ENCODE measurements at places on chromosomes 7 and 10.

GRCh38 chr7:45129181-45129800 lies 17.8 kb upstream of the TBRG4 start:
- DNase-seq: no peak

DNA sequence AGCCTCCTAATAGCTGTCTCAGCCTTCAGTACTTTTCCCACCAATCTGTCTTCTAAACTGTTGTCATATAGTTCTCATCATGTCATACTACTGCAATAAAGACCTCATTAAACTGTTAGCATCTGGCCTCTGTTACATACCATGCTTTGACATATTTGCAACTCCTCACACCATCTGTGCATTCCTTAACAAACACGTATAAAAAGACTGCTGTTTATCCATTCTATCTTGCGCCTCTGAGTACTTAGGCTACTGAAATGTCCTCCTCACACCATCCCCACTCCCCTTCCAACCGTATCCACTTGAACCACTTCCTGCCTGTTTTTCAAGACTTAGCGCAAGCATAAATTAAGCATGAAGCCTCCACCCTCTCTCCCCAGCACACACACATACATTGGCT lies 41.6 kb downstream of the SLC16A9 start:
- DNase-seq: no peak

DNA sequence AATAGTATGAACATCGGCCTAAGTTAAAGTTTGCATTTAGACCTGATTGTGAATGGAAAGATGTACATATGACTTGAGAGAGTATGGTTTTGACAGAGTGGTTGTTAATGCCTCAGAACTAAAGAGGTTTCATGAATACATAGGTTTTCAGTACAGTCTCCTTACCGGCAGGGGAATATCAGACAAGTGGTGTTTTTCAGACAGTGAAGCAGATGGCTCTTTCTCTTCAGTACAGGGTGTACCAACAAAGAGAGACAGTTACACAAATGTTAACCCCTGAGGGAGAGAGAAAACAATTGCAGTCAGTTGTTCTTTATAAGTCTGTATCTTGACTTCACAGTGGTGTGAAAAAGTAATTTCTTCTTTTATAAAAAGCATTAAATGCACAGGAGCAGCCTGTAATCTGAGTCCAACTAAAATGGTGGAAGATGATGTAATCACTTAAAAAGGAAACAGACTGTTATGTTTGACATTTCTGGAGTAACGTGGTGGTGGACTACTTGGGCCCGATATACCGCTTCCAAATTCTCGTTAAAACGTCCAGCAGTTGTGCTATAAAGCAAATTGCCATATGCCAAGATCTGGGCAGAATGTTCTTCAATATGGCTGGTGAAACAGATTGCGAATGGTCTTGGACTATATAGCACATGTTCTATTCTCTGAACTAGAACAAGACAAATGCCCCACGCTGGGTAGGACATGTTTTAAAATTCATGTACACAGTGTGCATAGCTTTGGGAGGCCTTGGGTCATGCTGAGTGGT lies 69.2 kb downstream of the SDK1 start:
- no peak for DNase-seq

GRCh38 chr7:114631249-114631822 lies 216.7 kb downstream of the FOXP2 start:
- no peak for DNase-seq

DNA sequence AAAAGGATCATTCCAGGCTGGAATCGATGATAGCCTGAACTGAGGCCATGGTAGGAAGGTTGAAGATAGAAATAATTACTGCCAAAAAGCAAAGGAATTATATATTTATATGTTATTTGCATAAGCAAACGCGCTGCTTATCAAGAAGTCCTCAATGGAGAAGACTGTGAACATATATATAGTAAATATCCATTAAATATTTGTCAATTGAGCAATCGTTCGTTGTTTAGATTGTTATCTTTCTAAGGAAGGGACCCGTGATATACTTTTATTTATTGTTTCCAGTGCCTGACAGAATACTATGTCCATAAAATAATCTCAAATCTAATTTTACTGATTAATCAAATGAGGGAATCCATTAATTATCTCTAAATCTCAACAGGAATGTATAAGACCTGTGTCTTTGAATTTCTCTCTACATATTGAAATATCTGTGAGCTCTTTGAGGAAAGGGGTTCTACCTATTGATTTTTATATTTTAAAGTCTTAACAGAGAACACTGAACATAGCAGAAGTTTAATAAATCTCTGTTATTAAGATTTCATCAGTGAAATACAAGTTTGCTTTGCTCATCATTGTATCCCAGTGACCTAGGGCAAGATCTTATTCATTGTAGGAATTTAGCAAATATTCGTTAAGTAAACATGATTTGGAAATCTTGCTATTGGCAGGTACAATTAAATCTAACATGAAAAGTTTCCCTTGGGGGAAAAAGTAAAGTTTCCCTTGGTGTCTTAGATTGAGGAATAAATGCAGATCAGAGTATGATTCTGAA lies 12.0 kb upstream of the HERC4 start:
- no peak for DNase-seq

DNA sequence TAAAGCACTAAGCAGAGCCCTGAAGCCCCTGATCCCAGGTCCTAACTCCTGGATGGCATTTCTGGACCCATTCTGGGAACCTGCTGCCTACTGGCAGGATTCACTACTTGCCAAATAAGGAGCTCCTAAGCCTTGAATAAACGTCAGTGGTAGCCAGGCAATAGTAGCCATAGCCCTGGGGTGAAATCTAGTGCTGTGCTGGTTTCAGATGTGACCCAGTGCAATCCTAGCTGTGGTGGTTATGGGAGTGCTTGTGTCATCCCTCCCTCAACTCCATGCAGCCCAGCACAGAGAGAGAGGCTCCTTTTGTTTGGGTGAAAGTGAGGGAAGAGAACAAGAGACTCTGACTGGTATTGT lies 43.7 kb downstream of the PCLO start:
- no peak for DNase-seq

DNA sequence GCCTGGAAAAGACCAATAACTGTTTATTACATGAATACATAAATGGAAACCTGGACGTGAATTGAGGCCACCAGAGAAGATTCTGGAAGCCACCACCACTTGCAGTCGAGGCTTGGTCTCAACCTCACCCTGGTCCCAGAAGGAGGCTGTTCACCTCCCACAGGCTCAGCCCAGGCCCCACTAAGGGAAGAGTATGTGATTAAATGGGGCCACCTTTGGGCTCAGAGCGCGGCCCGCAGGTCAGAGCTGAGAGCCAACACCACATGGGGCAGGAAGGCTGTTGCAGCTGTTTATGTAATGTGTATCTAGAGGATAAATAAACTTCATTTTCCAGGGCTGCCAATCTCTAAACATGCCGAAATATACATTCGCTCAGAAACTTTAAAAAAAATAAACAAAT lies 17.6 kb upstream of the FGFR2 start:
- no peak for DNase-seq

GRCh38 chr7:157033483-157034473 lies 23.3 kb upstream of the MNX1 start:
- DNase-seq: no peak

DNA sequence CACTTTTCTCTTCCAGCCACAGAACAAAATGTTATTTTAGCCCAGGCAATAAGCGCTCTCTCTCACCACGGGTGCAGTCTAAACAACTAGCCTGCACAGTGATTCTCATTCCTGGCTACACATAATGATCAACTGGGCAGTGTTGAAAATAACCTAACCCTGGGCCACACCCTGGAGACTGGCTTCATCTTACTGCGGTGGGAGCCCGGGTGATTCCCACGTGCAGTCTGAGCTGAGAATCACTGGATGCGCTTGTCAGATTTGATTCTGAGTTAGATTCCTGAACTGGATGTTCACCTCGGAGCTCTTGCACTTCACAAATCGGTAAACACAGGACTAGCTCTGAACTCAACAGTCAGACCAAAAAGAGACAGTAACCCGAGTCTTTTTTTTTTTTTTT lies 14.9 kb downstream of the ZC3HAV1 start:
- DNase-seq: no peak

DNA sequence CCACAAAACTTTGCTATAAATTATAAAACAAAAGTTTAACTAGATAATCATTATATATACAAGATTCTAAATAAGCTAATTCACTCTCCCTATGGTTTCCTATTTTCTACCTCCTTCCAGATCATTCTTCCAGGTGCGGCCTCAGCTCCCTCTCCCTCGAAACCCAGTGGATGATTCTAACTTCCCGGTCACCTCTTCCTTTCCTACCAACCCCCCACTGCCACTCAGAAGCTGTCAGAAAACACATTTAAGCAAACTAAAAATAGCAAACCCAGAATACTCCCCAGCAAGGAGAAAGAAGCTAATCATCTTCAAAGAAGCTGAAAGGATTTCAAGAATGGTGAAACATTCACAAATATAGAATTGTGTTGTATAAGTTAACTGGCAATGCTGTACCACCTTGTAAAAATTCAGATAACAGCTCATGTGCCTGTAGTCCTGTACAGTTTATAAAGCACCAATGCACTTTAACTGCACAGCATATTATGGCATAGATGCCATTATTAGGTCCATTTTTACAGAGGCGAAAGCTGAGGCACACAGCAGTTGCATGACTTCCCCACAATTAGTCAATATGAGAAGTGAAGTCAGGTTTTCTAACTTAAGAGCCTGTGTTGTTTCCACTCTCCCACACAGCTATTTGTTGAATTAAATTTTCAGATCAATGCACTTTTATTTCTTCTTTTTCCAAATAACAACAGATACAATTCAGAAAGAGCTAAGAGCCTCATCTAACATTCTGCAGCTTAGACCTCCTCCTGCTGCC lies 13.7 kb upstream of the DNTT start:
- no peak for DNase-seq

GRCh38 chr10:5609952-5610616 lies 56.3 kb downstream of the ASB13 start:
- no peak for DNase-seq

- no peak for DNase-seq
These were observed 157.9 kb downstream of the ELMO1 start for GRCh38 chr7:37290731-37291130.

DNA sequence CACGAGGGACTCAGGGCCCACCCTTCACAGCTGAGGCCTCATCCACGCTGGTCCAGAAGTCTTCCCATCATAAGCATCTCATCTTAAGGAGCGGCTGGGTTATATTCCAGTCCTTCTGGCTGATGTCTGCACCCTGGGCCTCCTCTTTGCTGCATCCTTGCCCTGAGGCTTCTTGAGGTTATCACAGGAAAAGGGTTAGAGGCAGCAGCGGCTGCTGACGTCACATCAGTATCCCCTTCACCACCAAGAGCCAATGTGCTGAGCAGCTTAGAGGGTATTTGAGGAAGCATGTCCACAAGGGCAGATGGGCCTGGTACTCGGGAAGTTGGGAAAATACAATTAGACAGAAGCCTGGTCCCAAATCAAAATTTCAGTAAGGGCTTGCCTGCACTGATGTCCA lies 125.1 kb downstream of the PLXNA4 start:
- no peak for DNase-seq

- no peak for DNase-seq
These were observed 556.5 kb upstream of the LRRN3 start for GRCh38 chr7:110534241-110534931.

DNA sequence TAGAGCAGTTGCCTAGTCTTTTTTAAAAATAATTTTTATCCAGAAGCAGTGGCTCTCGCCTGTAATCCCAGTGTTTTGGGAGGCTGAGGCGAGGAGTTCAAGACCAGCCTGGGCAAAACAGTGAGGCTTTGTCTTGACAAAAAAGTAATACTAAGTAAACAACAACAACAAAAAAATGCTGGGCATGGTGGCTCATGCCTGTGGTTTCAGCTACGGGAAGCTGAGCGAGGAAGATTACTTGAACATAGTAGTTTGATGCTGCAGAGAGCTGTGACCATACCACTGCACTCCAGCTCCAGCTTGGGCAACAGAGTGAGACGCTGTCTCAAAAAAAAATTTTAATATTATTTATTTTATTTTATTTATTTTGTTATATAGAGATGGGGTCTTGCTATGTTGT lies 31.3 kb upstream of the TPST1 start:
- DNase-seq: no peak

DNA sequence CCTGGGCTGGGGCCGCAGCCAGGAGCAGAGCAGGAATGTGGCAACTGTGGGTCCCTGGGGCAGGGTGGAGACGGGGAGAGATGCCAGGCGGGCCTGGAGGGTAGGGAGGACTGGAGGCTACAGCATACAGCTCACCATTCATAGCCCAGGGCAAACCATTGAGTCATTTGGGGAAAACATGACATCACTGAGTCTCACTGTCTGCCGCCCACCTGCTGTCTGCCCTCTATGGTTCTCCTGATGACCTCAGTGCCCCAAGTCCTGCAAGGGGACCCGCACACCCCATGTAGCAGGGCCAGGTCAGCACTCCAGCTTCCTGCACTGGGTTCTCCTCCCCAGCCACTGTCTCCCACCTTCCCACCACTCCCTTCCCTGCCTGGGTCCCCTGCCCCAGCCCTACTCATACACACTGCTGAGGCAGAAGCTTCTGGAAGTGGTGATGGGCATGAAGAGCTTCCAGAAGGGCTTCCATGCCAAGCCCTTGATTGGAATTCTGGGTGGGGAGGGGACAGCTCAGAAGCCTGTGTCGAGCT lies 10.4 kb downstream of the CHST3 start:
- no peak for DNase-seq

Data from cortex of kidney (tissue), 1 donor.